ENCODE measurements at places on chromosomes 13 and 19. TPM values are rescaled to one million over a fixed set of nuclear protein-coding genes. Genes with fewer than 3 reads are reported as not detected.

- no peak for DNase-seq
Measured at GRCh38 chr19:44525721-44526430, 3.6 kb downstream of the CEACAM20 start.

DNA sequence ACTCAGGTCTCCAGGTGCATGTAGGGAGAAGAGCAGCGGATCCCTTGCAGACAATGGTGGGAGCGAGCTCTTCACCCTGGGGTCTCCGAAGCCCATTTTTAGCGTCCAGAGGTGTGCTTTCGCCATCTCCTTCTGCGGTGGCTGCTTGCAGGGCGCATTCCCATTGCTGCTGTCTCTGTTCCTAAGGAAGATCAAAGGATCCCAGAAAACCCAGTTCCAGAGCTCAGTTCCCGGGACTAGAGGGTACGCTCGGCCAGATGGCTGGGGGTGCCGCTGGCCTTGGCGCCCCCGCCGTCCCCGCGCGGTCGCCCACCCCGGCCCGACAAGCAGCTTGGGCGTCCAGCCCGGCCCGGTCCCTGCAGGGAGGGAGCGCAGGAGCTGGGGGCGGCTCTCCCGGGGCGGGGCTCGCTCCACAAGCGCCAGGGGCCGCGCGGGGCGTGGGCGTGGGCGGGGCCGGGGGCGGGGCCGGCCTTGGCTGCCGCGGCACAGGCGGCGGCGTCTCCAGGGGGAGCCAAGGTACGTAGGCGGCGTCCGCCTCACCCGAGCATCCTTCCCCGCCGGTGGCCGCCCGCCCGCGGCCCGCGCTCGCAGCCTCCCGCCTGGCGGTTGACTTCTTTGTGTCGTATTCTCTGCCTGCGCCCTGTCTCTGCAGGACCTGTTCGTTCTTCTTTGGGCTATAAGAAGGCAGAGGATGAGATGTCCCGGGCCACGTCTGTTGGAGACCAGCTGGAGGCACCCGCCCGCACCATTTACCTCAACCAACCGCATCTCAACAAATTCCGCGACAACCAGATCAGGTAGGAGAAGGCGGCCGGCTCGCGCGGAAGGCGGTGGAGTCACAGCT is 96.8 kb downstream of the ATP8A2 start:
- DNase-seq, result no peak

GRCh38 chr13:26718146-26718545 is 42.4 kb downstream of the GPR12 start:
- DNase-seq, result no peak

DNA sequence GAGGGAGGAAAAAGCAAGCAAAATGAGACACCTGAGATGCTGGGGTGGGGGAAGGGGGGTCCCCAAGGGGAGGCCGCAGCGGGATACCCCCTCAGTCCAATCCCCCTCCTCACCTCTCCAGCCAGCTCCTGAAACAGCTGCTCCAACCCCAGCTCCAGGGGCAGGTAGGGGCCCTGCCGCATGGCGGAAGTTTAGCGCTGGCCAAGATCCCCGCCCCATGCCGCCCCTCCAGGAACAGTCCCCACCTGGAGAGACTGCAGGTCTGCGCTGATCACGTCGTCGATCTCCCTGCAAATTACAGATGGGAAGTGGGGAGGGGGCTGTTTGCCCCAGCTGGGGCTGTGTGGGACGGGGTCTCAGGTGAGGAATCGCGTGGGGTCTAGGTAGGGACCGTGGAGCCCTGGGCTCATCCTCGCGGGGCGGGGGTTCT is 9.0 kb downstream of the CAPN12 start:
- no peak for DNase-seq

- no peak for DNase-seq
Measured at GRCh38 chr19:47097396-47098201, 16.0 kb downstream of the ZC3H4 start.

DNA sequence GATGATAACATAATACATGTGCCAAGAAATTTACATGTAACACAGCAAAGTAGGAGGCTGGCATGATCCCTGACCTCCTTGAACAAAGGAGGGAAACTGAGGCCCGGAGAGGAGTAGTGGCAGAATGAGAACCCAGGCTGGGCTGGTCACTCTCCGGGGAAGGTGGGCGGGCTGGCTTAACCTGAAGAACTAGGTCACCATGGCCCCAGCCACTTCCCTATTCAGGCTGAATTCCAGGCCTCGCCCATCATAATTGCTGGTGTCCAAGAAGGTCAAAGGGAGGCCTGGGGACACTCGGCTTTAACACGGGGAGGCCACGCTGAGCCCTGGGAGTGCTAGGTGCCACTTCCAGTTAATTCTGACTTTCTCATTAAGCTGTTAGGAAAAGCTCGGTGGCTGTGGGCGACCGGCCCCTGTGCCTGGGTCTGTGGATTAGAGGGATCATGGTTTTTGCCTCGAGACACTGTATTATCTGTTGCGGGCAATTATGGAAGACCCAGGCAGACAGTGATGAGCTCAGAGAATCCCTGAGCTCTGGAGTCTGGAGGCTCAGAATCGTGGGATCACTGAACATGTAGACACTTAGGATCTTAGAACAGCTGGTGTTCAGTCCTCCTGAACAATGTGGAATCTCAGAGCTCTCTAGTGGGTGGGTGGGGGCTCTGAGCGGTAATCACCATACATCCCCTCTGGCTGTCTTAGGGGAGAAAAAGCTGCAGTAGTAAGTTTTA is 5.0 kb upstream of the TINCR start:
- no peak for DNase-seq

DNA sequence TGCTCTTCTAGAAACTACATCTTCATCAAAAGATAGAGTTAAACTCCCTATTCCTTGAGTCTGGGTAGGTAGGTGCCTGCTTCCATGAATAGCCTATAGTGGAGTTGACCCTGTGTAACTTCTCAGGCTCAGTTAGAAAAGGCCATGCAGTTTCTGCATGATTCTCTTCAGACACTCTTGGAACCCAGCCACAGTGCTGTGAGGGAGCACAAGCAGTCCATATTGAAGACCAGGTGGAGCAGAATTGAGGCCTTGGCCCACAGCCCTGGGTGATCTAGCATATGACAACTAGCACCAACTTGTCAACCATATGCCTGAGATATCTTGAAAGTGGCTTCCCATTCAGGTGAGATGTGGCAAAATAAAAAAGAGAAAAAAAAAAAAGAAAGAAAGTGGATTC is 10.3 kb upstream of the PAN3 start:
- no peak for DNase-seq

GRCh38 chr13:60441761-60442160 is 44.7 kb downstream of the TDRD3 start:
- no peak for DNase-seq

DNA sequence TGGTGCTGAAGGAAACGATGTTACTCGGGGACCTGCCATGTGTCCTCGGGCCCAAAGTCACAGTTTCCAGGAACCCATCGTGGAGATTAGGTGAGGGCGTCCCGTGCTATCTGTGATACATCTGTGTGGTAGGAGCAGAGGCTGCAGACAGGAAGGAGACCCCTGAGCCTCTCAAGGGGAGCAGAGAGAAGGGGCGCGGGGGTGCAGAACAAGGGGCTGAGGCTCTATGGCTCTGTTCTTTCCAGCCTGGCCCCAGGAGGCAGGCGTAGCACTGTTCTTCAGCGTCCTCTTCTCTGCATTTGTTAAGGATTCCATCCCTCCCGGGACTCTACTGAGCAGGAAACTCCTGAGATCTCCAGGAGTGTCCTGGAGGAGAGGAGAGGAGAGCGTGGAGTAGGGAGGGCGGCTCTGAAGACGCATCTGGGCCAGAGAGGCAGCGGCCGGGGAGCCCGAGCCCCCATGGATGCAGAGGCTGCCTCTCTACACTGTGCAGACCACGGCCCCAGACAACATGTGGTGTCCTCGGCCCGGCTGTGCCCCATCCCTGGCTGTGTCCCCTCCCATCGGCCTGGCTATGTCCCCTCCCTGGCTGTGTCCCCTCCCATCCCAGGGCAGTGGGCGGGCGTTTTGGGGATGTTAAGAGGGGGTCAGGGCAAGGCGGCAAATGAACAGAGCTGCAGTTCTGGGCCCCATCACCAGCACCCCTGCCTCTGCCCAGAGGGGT is 118.0 kb downstream of the ATP11A start:
- no peak for DNase-seq

- DNase-seq, result no peak
Measured at GRCh38 chr19:16367261-16367683, 42.6 kb downstream of the KLF2 start.

- no peak for DNase-seq
Measured at GRCh38 chr13:19618977-19619376, 14.5 kb upstream of the MPHOSPH8 start.

GRCh38 chr19:45638930-45639729 is at the start of gene EML2:
EML2 (minus strand) TSS chr19:45639397; CDS start chr19:45639376, 21 bp downstream.
- DNase-seq, result no peak

DNA sequence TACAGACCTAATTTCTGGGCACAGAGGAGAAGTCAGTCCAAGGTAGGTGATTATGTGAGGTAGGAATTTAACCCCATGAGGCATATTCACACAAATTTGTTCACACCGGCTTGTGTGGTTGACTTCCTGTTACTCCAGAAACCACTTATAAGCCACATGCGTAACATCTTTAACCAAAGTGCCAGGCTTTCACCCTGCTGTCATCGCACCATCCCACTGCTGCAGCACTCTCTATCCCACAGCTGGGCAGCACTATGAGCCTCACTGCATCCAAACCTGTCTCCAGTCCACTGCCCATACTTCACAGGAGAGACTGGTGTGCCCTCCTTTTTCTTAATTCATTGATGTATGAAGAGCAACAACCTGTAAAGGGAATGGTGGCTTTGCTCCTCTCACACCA is 128.2 kb upstream of the ARGLU1 start:
- no peak for DNase-seq

DNA sequence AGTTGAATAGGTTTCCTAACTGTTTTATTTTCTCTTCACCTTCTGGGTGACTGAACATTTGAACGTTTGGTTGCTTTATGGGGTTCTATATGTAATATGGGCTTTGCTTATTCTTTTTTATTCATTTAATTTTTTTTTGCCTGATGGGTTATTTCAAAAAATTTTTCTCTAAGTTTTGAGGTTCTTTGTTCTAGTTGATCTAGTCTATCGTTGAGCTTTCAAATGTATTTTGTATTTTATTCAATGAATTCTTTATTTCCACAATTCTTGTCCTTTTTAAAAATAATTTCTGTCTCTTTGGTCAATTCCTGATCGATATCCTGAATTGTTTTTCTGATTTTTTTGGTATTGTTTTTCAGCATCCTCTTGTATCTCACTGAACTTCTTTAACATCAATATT is 239.5 kb upstream of the PCDH9 start:
- no peak for DNase-seq

- DNase-seq, result no peak
Measured at GRCh38 chr19:40742886-40743285, 7.4 kb downstream of the ACTMAP start.

DNA sequence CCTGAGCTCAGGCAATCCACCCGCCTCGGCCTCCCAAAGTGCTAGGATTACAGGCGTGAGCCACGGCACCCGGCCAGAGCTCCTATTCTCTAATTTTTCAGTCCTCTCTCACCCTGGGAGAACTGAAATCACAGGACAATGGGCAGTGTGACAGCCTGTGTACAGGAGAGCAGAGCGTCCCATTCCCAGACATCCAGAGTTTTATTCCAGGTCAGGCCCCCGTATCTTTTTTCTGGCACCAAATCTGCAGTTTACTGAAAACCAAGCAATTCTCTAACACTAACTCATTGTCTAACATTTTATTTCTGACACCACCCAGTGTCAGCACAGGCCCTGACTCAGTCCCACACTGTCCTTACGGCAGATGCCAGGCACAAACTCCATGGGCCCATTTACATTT is 6.7 kb downstream of the ZNF708 start:
- DNase-seq, result no peak

- no peak for DNase-seq
Measured at GRCh38 chr13:23392313-23392712, 41.2 kb downstream of the SACS start.

MBD3L1 gene
- polyA plus RNA-seq, result not detected

NLRP11 gene
- not detected for polyA plus RNA-seq

LILRA1 gene
- polyA plus RNA-seq, result not detected

MEIS3 gene
- 51.3 TPM for polyA plus RNA-seq

DAND5 gene
- polyA plus RNA-seq, result not detected
